ENCODE measurements at places on chromosomes 3 and 15.

GRCh38 chr15:100794008-100794407 is 85.6 kb upstream of the ALDH1A3 start:
- no peak for DNase-seq

GRCh38 chr15:73923488-73924164 is 2.6 kb upstream of the LOXL1 start:
- no peak for DNase-seq

DNA sequence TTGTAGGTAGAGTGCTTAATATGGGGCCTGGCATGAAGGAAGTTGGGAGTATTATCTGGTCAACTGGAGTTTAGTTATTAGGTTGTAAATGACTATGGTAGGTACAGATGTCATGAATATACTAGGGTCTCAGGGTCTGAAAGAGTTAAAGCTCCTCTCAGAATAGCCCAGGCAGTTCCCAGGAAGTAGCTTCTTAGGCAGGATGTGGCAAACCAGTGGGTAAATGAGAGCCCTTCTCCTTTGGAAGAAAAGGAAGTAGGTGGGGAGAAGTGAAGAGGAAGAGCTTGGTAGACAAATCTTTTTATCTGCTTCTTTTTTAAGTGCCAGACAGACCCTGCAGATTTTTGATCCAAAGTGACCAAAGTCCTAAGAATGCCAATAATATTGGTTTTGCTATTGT is 24.5 kb downstream of the MAP2K1 start:
- no peak for DNase-seq

GRCh38 chr3:195041871-195042742 is 228.9 kb downstream of the XXYLT1 start:
- no peak for DNase-seq

GRCh38 chr3:149611149-149611548 is 46.7 kb downstream of the WWTR1 start:
- no peak for DNase-seq
